ENCODE measurements at places on chromosomes 1 and 21.

- DNase-seq: no peak
- H3K4me3 ChIP-seq: no peak overlapping the region
- no peaks in the 10 kb centered on the region for H3K4me1 ChIP-seq
- no peaks in the 10 kb centered on the region for H3K36me3 ChIP-seq
- no peaks in the 10 kb centered on the region for H3K27me3 ChIP-seq
These were observed 16.6 kb upstream of the RAP1A start for GRCh38 chr1:111602974-111603373.

DNA sequence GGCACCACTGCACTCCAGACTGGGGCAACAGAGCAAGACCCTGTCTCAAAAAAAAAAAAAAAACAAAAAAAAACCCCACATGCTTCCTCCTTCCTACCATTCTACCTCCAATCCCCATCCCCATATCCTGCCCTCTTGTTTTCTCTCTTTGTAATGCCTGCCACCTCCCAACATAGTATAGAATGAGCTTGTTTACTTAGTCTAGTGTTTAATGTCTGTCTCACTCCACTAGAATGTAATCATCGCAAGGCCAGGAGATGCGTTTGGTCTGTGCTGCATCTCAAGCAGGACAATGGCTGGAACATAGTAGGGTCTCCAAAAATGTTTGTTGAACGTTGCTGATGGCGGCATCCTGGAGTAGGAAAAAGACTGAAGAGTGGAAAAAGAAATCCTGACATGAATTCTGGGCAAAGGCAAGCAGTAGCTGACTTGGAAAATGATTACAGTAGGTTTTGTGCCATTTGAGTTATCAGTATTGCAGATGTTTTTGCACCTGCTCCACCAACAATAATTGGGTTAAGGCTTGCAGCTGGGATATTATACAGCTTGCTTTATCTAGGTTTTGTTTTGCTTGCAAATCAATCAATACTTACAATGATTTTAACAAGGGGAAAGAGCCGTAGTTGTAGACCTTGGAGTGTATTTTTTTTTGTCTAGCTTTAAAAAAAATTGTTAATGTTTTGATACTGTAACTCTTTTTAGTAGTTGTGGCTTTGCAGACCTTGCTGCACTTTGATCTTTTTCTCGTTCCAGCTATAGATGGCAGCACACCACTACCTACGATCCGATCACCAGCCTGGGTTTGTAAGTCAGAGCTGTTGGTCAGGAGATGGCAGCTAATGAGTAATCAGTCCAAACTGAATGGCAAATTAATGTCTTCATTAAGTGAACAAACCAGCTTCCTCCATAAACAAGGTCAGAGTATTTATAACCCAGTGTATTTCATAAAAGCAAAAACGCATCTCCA is 62.4 kb downstream of the BACH1 start:
- no peak overlapping the region for H3K27ac ChIP-seq
- H3K4me3 ChIP-seq: no peak overlapping the region
- no peaks in the 10 kb centered on the region for H3K36me3 ChIP-seq
- H3K4me1 ChIP-seq: peaks cover 13% of the 10 kb centered on the region
- no peak for DNase-seq
- H3K27me3 ChIP-seq: no peaks in the 10 kb centered on the region

DNA sequence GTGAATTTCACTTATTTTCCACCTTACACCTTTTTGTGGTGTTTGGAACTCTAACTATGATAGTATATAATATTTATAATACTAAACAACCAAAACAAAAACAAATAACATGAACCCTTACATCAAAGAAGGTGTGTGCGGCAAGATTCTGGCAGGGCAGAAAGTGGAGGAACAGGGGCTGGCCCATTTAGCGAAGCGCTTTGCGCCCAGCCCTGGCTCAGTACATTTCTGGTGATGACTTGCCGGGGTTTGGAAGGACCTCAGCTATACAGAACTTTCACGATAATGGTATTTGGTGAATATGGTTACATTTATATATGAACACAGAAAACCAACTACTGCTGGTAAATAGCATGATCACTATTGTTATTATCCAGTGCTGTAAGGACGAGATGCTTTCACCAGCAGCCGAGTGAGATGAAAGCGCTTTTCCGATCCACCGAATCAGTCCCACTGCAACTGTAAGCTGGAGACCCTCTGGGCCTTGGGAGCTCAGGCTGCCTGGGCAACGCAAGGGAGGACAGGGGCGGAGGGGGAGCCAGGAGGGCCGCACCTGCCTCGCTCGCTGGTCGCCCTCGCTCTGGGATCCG is 63.9 kb downstream of the CD247 start:
- no peaks in the 10 kb centered on the region for H3K27me3 ChIP-seq
- DNase-seq: no peak
- peak overlapping the region; percentile 49 for H3K4me3 ChIP-seq
- H3K27ac ChIP-seq: peak overlapping the region; percentile 19

DNA sequence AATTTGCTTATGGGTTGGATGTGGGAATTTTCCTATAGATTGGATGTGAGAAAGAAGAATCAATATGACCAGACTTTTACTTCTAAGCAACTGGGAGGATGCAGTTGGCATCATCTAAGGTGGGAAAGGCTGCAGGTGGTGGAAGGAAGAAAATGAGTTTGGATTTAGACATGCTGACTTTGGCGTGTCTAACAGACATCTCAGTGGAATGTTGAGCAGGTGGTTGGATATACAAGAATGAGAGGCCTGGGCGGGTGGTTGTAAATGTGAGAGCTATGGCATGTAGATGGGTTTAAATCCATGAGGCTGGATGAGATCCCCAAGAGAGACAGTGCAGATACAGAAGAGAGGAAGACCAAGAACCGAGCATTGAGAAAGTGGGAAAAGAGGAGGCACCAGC is 10.5 kb downstream of the ADORA1 start:
- no peaks in the 10 kb centered on the region for H3K36me3 ChIP-seq
- H3K27ac ChIP-seq: no peak overlapping the region
- H3K4me3 ChIP-seq: no peak overlapping the region
- H3K27me3 ChIP-seq: no peaks in the 10 kb centered on the region

DNA sequence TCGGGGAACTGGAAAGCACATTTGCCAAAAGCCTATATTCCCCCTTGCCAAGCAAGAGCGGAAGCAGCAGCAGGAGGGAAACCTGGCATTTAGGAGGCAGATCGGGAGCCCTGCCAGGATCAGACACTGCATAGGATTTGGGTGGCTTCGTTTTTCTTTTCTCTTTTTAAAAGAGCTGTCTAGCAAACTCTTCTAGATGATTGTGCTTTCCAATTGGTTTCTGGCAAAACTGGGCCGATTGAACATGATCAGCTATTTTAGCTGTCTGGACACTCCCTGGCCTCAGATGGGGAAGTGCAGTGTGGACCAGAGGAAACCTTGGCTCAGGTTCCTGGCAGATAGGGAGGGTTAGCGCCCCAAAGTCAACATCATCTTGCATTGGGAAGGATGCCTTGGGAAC is 414.0 kb upstream of the KAZN start:
- no peak overlapping the region for H3K27ac ChIP-seq
- no peaks in the 10 kb centered on the region for H3K4me1 ChIP-seq
- DNase-seq: no peak
- no peaks in the 10 kb centered on the region for H3K27me3 ChIP-seq

GRCh38 chr1:914891-915280 is 8.8 kb upstream of the SAMD11 start:
- peaks cover 35% of the 10 kb centered on the region for H3K4me1 ChIP-seq
- DNase-seq: peak; percentile 2
- no peak overlapping the region for H3K4me3 ChIP-seq
- H3K36me3 ChIP-seq: no peaks in the 10 kb centered on the region
- peaks cover 5% of the 10 kb centered on the region for H3K27me3 ChIP-seq
- H3K27ac ChIP-seq: no peak overlapping the region

DNA sequence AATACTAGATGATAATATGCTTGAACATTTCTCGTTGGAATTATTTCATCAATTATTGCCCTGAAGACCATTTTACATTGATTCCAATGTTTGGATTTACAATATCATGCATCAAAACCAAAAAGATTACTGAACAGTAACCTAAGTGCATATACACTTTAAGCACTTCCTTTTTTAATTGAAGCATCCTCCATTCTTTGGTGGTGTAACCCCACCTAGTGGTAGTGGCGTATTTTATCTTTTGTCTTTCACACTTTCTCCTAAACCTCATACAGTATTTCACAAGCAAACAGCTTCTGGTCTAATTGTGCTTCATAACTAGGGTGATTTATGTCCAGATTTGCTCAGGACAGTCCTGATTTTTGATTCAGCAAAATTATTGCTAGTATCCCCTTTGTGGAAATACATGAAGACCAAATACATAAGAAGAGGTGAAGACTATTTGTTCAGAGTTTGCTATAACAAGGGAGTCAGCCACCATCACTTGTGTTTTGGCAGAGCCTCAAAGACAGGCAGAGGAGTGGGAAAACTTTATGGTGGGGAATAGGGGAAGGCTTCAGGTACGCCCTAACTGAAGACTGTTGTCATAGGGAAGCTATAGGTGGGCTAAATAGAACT is 3.4 kb upstream of the NVL start:
- peaks cover 18% of the 10 kb centered on the region for H3K4me1 ChIP-seq
- no peak for DNase-seq
- no peak overlapping the region for H3K4me3 ChIP-seq
- no peaks in the 10 kb centered on the region for H3K27me3 ChIP-seq

GRCh38 chr1:234672349-234673135 is 62.6 kb upstream of the IRF2BP2 start:
- H3K27me3 ChIP-seq: no peaks in the 10 kb centered on the region
- H3K4me1 ChIP-seq: peaks cover 56% of the 10 kb centered on the region
- no peaks in the 10 kb centered on the region for H3K36me3 ChIP-seq
- DNase-seq: no peak

GRCh38 chr1:29279406-29279805 is 43.1 kb downstream of the PTPRU start:
- DNase-seq: no peak
- H3K4me1 ChIP-seq: no peaks in the 10 kb centered on the region
- H3K4me3 ChIP-seq: no peak overlapping the region
- H3K27ac ChIP-seq: no peak overlapping the region
- H3K36me3 ChIP-seq: no peaks in the 10 kb centered on the region
- no peaks in the 10 kb centered on the region for H3K27me3 ChIP-seq

DNA sequence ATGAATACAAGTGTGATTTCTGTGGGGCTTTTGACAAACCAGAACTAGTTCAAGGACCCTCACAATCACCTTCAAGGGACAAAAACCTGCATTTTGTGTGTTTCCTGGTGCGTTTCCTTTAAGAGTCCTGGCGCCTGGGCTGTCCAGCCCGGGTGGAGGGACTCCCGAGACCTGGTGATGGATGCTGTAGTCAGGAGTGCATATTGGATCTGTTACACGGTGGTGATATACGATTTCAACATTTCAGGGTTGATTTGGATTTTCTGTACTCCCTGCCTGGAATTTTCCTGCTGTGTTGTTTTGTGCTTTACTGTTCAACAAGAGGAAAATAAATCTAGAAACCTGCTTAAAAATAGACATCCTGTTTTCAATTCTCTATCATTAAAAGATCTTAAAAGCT is 162.0 kb downstream of the KIF26B start:
- H3K27ac ChIP-seq: no peak overlapping the region
- DNase-seq: no peak
- H3K27me3 ChIP-seq: no peaks in the 10 kb centered on the region
- no peaks in the 10 kb centered on the region for H3K36me3 ChIP-seq
- no peaks in the 10 kb centered on the region for H3K4me1 ChIP-seq
- no peak overlapping the region for H3K4me3 ChIP-seq

GRCh38 chr1:20702416-20702815 is 15.4 kb downstream of the KIF17 start:
- no peak for DNase-seq
- H3K36me3 ChIP-seq: no peaks in the 10 kb centered on the region
- no peak overlapping the region for H3K27ac ChIP-seq
- no peaks in the 10 kb centered on the region for H3K4me1 ChIP-seq
- no peaks in the 10 kb centered on the region for H3K27me3 ChIP-seq

GRCh38 chr1:91798241-91798648 is 87.7 kb downstream of the TGFBR3 start:
- H3K4me3 ChIP-seq: no peak overlapping the region
- H3K27ac ChIP-seq: no peak overlapping the region
- no peaks in the 10 kb centered on the region for H3K27me3 ChIP-seq
- DNase-seq: no peak

All from body of pancreas (tissue), 4 donors.